ENCODE measurements at places on chromosomes 13 and 19.

- DNase-seq, result no peak
Observed at GRCh38 chr19:35938282-35939224, 2.4 kb downstream of the LRFN3 start.

GRCh38 chr13:95512957-95513356 lies 39.6 kb upstream of the CLDN10 start:
- DNase-seq, result no peak

- peak; percentile 94 for DNase-seq
Observed at GRCh38 chr13:32261567-32261966, 53.6 kb downstream of the ZAR1L start.

DNA sequence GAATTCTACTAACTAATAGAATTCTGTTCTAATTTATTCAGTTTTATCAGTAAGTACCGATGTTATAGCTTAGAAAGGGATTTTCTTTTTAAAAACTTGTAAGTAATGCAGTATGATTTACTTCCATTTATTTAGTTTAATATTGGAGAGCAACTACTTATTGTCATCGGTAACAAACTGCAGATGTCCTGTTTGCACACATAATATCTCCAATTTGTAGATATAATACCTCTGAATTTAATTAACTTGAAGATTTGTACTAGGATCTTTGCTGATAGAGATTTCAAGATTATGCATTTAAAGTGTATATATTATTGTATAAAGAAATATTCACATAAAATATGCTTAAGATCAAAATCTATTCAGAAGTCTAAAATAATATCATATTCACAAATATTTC lies 356.7 kb downstream of the PCDH17 start:
- no peak for DNase-seq

- no peak for DNase-seq
Observed at GRCh38 chr13:78227709-78228108, 309.1 kb upstream of the EDNRB start.

GRCh38 chr13:62087124-62087523 lies 671.5 kb upstream of the PCDH20 start:
- no peak for DNase-seq

GRCh38 chr13:72457151-72457550 lies 270.3 kb downstream of the MZT1 start:
- no peak for DNase-seq

- peak; percentile 74 for DNase-seq
Observed at GRCh38 chr19:47226426-47227351, 4.3 kb downstream of the BBC3 start.

DNA sequence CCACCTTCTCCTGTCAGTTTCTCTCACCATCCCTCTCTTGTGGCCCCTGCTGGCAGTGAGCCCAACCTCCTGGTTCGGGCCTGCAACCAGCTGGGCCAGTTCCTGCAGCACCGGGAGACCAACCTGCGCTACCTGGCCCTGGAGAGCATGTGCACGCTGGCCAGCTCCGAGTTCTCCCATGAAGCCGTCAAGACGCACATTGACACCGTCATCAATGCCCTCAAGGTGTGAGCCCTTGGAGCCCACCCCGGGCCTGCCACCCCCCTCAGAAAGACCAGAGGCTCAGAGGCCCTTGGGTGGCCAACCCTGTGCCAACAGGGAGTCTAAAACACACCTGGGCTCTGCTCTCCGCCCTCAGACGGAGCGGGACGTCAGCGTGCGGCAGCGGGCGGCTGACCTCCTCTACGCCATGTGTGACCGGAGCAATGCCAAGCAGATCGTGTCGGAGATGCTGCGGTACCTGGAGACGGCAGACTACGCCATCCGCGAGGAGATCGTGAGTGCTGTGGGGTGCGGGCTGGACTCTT lies 13.8 kb downstream of the FUZ start:
- no peak for DNase-seq

DNA sequence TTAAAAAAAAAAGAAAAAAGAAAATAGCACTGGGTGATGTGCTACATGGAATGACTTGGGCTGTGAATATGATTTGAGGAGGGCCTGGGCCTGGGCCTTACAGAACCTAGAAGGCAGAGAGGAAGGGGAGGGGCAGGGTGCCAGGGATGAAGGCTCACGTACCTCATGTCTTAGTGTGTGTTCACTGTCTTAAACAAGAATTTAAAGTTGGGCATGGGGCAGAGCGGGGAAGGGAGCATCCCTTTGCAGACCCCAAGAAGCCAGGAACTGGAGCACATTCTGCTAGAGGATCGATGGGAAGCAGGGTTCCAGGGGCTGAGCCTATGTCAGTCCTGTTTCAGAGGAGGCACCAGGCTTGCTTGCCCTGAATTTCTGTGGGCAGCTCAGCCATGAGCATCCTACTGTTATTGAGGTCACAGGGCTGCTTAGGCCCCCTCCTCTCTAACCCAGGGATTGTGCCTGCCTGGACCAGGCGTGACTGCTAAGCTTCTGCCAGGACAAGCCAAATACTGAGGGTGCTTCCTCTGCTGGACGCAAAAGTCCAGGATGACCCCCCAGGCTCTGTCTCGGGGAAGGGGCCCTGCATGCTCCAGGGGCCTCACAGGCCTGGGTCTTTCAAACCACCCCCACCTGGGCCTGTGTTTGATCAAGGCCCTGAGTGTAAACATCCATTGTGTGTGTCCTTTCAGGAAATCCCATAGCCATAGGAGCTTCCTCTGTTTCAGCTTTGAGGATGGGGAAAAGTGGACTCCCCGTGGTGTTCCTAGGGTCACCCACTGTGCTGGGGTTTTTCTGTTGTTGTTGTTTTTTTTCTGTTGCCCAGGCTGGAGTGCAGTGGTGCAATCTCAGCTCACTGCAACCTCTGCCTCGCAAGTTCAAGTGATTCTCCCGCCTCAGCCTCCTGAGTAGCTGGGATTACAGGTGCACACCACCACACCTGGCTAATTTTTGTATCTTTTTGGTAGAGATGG lies 4.8 kb downstream of the LSR start:
- no peak for DNase-seq

- no peak for DNase-seq
Observed at GRCh38 chr13:55038230-55038629, 2009.6 kb downstream of the OLFM4 start.

- no peak for DNase-seq
Observed at GRCh38 chr13:39016087-39016486, 21.8 kb downstream of the PROSER1 start.

- DNase-seq, result peak; percentile 66
Observed at GRCh38 chr19:14147797-14148605, 11.6 kb upstream of the ASF1B start.

DNA sequence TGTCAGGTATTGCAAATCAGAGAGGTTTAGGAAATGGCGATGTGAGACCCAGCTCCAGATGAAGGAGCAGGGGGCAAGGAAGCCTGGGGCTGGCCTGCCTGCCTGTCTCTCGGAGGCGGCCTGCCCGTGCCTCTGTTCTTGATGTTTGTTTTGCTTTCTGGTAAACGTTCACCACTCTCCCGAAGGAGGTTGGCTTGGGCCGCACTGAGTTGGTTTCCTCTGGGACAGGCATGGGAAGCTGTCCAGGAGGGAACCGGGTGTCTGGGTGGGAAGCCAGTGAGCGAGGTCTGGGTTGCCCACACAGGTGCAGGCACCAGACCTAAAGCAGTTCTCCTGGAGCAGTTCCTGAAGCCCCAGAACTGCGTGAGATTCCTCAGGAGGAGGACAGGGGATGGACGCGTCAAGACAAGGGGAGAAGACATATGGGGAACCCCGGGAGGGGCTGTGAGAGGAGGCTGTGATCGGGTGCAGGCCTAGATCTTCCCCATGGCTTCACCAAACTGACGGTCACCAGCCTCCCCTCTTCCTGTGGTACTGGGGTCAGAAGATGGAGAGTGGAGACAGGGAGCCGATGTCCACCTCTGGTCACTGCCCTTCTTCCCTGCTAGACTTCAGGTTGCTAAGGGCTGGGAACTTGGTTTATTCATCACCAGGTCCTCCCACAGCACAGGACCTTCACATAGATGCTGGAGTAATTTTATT lies 15.2 kb downstream of the COL4A2 start:
- DNase-seq, result no peak

DNA sequence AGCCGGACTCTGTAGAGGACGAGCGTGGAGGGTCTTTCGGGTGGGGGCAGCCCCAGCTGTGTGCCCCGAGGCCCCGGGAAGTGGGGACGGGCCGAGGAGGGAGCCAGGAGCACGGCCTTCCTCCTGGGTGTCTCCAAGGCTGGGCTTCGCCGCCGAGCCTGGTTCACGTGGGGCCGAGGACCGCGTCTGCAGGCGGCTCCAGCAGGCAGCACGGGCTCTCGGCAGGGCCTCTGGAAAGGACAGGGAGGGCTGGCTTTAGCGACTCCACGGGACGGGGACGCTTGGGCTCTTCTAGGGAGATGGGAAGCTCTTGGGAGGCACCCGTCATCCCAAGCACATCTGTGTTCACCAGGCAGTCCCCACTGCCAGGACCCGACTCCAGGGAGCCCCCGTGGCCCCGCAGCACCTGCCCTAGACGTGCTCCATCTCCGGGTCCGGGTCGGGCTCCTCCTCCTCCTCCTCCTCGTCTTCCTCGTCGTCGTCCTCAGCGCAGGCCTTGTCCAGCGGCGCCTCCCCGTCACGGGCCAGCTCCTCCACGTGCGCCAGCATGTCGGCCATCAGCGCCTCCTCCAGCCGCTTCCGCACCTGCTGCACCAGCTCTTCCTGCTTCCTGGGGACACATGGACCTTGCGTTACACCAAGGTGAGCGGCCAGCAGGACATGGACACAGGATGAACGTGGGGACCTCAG lies 9.9 kb upstream of the MEX3D start:
- DNase-seq, result no peak

- DNase-seq, result no peak
Observed at GRCh38 chr13:61180234-61180633, 235.4 kb downstream of the PCDH20 start.

DNA sequence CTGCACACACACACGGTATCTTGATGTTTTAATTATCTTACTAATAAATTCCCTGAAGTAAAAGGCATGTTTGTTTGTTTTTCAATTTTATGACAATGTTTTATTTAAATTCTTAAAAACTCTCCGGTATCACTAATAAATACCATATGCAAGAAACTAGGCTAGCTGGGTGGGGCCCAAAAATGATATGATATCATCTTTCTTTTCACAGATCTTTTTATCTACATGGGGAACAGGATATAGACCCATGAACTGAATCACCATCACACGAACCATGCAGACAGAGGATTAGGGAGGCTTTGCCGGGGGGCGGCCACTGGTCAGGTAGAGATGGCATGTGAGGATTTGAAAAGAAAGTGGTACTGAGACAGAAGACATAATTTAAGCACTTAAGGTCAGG lies 266.4 kb downstream of the ENOX1 start:
- DNase-seq, result no peak

DNA sequence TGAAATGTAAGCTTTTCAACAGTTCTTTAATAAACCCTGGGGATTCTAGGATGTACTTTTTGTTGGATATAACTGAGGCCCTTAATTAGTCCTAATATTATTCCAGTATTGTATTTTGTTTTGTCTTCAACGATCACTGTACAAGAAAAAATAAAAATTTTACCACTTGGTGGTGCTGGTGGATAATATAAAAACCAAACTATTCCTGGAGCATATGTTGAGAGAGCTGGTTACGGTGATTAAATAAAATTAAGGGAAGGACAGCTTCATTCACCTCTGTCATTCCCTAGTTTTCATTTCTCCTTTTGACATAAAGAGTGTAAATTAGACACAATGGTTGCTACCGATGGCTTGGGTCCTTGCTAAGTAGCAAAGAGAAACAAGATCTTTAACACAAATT lies 598.6 kb upstream of the PCDH20 start:
- peak; percentile 40 for DNase-seq

GRCh38 chr13:74114202-74114601 lies 20.0 kb downstream of the KLF12 start:
- peak; percentile 57 for DNase-seq

DNA sequence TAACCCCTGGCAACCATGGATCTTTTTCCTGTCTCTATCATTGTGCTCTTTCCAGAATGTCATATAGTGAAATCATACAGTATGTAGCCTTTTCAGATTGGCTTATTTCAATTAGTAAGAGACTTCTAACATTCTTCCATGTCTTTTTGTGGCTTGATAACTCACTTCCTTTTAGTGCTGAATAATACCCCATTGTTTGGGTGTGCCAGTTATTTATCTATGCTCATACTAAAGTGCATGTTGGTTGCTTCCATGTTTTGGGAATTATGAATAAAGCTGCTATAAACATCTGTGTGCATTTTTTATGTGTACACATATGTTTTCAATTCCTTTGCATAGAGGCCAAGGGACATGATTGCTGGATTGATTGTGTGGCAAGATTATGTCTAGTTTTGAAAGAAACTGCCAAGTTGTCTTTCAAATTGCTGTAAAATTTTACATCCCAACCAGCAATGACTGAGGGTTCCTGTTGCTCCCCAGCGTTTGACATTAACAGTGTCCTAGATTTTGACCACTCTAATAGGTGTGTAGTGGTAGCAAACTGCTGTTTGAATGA lies 358.9 kb downstream of the ITGBL1 start:
- no peak for DNase-seq

DNA sequence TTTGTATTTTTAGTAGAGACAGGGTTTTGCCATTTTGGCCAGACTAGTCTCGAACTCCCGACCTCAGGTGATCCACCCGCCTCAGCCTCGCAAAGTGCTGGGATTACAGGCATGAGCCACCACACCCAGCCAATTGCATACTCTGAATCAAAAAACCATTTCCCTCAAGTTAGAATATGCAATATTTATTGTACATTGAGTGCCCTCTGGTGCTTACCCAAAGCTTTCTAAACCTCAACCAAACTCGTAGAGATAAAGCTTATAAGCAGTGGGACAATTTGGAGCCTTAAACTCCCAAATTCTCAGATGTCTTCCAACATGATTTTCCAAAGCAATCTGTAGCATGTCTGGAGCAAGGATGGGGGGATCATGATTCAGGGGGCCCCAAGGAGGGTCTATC lies 22.4 kb downstream of the RFXAP start:
- peak; percentile 44 for DNase-seq

DNA sequence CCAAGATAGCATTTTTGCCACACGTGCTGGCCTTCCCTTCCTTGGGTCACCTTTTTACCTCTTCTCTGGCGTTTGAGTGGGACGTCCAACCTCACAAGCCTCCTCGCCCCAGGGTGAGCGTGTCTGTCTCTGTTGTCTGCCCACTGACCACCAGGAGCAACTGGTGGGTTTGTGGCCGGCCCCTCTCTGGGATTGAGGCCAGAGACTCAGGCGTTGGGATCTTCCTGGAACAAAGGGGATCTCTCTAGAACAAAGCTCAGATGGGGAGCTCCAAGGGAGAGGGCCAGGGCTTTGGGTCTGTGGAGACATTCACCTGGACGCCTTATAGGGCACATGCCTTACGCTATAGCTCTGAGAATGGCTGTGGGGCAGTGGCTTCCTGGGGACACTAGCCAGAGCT lies 17.4 kb downstream of the COMP start:
- no peak for DNase-seq

DNA sequence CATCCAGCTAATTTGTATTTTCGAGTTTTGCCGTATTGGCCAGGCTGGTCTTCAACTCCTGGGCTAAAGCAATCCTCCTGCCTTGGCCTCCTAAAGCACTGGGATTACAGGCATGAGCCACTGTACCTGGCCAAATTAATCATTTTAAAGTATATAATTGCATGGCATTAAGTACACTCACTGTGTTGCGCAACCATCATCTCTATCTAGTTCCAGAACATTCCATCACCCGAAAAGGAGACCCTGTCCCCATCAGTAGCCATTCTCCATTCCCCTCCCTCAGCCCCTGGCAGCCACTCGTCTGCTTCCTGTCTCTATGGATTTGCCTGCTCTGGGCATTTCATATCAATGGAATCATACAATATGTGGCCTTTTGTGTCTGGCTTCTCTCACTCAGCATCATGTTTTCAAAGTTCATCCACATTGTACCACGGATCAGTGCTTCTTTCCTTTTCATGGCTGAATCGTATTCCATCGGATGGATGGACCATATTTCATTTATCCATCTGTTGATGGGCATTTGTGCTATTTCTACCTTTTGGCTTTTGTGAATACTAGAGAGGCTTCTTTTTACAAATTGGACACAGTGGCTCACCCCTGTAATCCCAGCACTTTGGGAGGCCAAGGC lies 13.1 kb downstream of the PGPEP1 start:
- DNase-seq, result no peak

All from choroid plexus epithelial cell (primary cell).